ENCODE measurements at places on chromosomes 3 and 15.

DNA sequence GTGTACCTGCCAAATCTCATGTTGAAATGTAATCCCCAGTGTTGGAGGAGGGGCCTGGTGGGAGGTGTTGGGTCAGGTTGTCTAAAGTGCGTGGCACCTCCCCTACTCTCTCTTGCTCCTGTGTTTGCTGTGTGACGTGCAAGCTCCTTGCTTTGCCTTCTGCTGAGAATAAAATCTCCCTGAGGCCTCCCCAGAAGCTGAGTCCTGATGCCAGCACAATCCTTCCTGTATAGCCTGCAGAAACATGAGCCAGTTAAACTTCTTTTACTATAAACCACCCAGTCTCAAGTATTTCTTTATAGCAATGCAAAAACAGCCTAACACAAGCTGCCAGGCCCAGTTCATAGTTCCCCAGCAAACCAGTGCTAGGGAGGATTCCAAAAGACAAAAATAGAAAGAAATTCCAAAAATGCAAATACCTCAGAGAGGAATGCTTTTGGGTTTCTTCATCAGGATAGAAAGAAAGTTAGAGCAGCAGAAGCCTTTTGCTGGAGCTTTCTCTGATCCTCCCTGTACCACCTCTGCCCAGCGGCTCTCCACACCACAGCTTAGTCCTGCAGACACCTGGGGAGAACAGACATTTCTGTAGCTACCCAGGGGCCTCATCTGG is 25.9 kb upstream of the CDV3 start:
- DNase-seq, result no peak

- no peak for DNase-seq
Measured at GRCh38 chr15:85414495-85414894, 34.1 kb downstream of the AKAP13 start.

- no peak for DNase-seq
Measured at GRCh38 chr3:146561463-146561862, 17.1 kb upstream of the PLSCR1 start.

DNA sequence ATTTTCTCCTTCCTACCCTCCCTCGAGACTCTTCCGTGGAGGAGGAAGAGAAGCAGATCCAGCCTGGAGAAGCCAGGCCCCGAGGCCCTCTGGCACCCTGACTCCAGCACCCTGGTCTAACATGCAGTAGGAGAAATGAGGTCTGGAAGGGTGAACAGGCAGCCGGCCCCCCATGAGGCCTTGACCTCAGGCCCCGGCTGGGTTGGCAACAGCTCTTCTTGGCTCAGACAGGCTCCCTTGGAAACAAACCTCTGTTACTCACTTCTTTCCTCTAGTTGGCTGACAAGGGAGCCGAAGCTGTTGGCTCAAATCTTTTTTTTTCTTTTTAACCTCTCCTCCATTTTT is 73.4 kb downstream of the CPN2 start:
- DNase-seq, result no peak

DNA sequence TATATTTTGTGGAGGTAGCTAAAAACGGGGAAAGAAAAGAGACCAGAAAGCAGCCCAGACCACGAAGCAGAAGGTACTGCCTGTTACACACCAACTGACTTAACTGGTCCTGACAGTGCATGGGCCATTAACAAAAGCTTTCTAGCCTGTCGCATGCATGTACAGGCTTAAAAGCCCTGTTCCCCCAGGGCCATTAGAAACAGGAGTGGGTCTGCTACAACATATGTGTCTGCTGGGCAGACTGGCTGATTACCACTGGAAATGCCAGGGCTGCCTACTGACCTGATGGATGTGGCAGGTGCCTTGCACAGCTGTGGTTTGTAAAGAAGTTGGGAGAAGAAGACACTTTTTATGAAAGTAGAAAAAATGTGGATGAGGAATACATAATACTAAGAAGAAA is 137.4 kb downstream of the GAP43 start:
- DNase-seq, result no peak

GRCh38 chr3:141610939-141611338 is 124.1 kb downstream of the RASA2 start:
- DNase-seq, result no peak

DNA sequence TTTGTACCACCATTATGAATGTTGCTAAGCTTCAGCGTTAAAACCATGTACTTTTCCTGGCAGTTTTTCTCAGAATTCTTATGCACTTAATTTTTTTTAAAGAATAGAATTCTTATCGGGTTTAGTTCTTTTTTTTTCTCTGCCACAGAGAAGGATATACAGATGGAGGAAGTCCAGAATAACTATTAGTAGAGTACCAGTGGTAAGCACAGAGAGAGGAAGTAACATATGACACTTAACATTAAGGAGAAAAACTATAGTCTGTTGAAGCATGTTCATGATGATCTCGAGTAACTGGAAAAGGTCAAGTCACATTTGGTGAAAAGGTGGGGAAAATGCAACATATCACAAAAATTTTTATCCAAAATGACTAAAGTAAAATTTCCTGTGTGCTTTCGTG is 68.9 kb downstream of the RNF13 start:
- DNase-seq, result no peak

DNA sequence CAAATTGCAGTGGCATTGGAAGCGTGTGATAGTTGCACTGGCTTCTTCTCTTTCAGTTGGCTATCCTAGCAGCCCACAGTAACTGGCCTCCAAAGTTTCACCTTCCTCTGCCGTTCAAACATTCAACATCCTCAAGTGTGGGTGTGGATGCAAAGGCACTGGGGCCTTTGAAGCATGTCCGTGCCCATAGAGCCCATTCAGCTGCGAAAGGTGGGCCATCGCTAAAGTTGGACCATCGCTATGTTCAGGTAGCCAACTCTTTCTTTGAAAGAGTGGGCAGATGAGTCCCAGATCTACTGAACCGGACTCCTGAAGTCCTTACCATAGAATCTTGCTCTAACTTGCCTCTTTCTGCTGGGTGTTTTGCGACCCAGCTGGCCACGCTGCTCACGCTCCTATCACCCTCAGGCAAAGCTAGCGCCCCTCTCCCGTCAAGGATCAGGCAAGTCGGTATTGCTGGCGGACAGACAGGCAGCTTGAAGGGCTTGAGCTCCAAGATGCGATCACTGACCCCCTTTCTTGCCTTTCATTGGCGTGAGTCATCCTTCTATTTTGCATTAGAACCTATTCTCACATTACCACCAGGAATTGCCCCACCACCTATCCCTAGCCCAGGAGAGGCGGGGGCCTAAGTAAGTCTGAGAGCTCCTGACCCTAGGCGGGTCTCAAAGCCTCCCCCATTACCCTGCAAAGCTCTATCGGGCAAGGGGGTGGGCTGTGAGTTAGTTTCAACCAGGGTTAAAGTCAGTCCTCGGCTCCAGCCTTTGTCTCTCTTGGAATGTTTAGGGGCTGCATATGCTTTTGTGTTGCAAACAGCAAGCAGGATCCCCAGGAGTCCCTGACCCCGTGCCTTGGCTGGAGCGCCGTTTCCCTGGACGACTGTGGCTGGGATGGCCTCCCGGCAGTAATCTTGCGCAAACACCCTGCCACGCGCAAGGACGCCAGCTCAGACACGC is 28.7 kb downstream of the ZIC4 start:
- no peak for DNase-seq

- no peak for DNase-seq
Measured at GRCh38 chr3:14652-15051, 181.9 kb upstream of the CHL1 start.

GRCh38 chr15:83844742-83845141 is 190.8 kb downstream of the ADAMTSL3 start:
- no peak for DNase-seq

GRCh38 chr3:1423566-1424089 is 330.8 kb downstream of the CNTN6 start:
- no peak for DNase-seq

- DNase-seq, result no peak
Measured at GRCh38 chr3:114640126-114640525, 346.3 kb downstream of the TIGIT start.

DNA sequence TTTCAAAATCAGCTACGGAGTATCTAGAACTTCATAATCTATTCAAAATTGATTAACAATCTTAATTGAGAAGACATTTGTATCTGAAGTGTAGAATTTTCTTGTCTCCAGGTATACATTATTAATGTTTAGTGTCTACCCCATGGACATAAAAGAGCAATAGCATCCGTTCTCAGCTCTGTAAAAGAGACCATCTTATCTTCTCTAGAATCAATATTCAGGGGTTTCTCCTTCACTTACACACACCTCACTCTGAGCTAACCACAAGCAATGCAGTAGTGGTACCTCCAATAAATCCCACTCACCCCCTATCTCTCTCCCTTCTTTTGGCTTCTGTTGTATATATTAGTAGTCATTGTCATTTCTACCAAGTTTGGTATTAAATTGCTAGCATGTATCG is 16.2 kb downstream of the MBNL1 start:
- no peak for DNase-seq

DNA sequence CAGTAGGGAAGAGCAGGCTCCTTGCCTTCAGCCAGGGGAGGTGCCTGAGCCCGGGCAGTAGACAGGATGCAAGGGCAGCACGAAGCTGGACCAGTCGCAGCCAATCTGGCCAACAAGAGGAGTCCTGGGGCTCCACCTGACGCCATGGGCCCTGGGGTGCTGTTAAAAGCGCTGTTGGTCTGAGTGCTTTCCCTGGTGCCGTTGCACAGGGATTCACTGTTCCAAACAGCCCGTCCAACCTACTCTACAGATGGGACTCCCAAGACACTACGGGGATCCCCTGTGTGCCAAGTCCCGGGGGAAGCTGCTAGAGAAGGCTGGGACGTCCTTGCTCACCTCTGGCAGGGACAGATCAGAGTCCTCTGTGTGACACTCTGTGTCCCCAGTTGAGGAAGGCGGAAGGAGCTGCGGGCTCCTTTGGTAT is 632 bp downstream of the CTSH start:
- DNase-seq, result no peak

GRCh38 chr15:90412356-90413194 is 24.5 kb downstream of the IQGAP1 start:
- peak; percentile 14 for DNase-seq

DNA sequence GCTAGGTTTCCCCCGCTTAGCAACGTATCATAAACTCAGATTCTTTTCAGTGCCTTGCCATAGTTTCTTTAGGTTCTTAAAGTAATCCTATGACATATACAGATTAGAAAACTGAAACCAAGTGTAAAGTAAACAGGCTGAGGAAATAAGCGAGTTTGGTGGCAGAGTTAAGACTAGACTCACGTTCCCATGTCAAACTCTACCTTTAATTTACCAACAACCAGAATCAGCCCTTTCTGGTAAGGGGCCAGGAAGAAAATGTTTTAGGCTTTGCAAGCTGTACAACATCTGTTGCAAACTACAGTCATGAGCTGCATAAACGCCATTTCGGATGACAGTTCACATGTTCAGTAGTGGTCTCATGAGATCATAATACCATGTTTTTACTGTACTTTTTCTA is 128.0 kb upstream of the PRICKLE2 start:
- no peak for DNase-seq

GRCh38 chr15:22918596-22919140 is 61.5 kb downstream of the CYFIP1 start:
- DNase-seq, result no peak

DNA sequence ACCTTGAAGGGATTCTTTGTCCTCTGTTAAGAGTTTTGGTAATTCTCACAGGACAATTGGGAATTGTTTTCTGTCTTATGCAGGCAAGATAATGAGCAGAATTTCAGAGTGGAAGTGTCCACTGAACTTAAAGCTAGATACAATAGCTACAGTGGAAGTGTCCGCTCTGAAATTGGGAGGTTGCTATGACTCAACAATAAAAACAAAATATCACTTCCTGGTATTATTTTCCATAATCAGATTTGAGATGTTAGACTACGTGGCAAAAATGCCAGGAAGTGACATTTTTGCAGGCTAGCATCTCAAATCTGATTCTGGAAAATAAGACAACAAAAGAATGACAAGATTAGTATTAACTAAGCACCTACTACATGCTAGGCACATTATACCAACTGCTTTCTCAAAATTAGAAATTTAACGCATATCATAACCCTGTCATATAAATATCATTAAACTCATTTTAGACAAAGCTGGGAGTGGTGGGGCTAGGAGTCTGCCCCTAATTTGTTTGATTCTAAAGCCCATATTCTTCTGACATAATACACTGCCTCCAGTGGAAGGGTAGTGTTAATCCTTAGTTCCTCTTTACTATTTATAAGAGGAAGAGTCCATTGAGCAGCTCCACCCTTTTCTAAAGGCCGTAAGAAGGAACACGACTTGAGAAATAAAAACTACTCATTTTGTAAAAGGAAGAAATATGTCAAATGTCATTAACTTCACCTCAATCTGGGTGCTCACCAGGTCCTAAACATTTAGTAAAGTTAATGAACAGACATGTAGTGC is 266.9 kb upstream of the STT3B start:
- DNase-seq, result no peak

DNA sequence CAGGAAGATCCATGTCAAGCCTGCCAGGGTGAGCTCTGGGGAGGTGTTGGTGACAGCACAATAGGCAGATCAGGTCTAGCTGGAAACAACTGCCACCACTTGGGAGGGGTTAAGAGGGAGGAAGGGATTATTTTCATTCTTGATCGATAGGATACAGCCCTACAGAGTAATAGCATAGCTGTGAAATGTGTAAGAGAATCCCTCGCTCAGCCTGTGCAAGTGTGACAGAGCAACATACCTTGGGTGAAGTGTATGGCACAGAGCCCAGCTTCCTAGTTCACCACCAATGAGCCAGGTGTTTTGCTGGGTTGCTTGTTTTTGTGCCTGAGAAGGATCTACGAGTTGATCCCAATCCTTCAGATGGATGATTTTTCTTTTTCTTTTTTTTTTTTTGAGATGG is 9.2 kb upstream of the DCUN1D1 start:
- no peak for DNase-seq

DNA sequence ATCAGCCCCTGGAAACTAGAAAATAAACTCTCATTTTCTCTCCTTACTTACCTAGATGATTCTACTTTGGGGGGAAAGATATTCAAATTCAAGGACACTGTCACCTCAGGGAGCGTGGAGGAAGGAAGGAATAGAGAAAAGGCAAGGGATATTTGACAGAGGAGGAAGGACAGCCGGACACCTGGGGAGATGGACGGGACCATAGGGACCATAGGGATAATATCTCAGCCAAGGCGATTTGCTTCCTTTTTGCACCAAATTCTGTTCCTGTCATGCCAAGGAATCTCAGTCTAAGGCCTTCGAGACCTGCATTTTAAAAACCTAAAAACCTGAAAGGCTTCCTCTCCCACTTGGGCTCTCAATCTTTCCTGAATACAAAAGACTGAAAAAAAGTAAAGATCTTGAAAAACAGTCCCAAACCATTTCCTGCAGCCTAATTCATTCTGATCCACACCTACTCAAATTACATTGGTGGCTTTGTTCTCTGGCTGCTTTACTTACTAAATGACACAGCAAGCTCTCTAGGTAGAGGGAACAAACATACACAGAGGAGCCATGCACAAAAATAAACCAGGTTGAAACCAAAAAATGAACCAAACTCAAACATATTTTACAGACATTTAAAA is 73.9 kb upstream of the SLC24A5 start:
- no peak for DNase-seq

DNA sequence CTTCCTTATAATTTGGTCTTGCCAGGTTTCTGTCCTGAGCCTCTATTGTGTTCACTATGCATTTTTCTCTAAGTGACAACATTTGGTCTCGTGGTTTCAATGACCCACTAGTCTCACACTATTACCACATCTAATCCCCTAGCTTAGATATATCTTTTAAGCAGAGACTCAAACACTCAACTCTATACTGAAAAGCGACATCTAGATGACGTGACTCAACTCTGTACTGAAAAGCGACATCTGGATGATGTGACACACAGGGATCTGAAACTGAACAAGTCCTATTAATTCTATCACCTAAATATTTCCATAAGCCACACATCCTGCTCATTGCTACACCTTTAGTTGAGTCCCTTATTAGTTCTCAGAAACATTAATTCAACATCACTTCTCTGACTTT is 141.7 kb upstream of the MBNL1 start:
- DNase-seq, result no peak

GRCh38 chr15:26037369-26037768 is 174.2 kb upstream of the ATP10A start:
- DNase-seq, result no peak
